ENCODE measurements at places on chromosomes 12 and 14. TPM values are rescaled to one million over a fixed set of nuclear protein-coding genes. Genes with fewer than 3 reads are reported as not detected.

DNA sequence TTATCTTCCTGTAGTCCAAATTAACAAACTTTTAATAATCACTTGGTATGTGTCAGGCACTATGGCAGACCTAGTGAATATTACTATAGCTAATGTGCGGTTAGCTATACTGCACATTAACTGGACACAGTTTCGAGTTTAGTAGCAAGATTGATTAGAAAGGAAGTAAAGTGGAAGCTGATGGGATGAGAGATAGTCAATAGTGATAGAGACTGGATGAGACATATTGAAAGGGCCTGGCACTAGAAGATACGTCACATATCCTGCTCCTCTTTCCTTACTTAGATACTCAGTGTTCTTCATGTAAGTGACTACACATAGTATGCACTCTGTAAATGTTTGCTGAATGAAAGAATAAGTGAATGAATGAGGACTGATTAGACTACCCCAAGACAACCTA, 5.5 kb downstream of the TBK1 start:
- no peaks in the 10 kb centered on the region for H3K4me1 ChIP-seq
- peaks cover 8% of the 10 kb centered on the region for H3K36me3 ChIP-seq
- no peak overlapping the region for H3K4me3 ChIP-seq
- no peak overlapping the region for H3K27ac ChIP-seq
- DNase-seq: no peak
- no peaks in the 10 kb centered on the region for H3K27me3 ChIP-seq

Gene PZP
- not detected for total RNA-seq

Gene SPIC
- not detected for total RNA-seq

DNA sequence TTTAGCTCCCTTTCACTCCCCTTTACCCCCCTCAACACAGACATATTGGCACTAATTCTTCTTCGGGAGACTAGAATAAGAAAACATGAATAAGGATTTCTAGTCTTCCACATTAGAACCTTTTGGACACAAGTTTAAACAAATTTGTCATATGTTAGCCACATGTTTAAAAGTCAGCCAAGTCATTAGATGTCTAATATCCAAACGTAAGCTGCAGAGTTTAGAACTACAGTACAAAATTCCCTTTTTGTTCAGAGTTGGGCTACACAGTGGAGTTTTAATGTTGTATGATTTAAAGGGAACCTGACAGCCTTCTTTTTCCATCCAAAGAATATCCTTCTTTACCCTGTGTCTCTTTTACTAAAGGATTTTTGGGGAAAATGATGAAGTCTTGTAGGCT, 79.8 kb downstream of the PDE6H start:
- H3K4me3 ChIP-seq: no peak overlapping the region
- DNase-seq: no peak
- H3K27me3 ChIP-seq: no peaks in the 10 kb centered on the region
- no peak overlapping the region for H3K27ac ChIP-seq

DNA sequence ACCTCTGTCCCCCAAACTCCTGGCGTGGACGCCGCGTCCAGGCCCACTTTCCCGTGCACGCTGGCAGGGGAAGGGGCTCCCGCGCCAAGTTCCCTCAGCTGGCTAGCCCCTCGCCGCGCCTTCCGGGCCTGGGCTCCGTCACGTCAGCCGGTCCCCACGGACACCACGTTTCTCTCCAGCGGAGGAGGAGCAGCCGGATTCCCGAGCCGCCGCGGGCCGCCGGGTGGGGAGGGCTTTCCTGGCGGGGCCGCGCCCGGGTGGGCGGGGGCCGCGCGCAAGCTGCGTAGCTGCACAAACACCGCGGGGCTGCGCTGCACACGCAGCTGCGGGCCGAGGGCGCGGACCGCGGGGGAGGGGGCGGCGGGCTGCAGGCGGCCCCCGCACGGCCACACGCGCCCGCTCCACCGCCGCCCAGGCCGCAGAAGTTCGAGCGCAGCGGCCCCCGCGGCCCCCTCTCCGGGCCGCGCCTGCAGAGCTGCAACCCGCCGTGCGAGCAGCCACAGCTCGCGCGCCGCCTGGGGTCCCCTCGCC, 45.1 kb upstream of the PNMA1 start:
- H3K4me1 ChIP-seq: peaks cover 35% of the 10 kb centered on the region
- no peaks in the 10 kb centered on the region for H3K27me3 ChIP-seq
- no peak for DNase-seq
- H3K4me3 ChIP-seq: peak overlapping the region; percentile 74
- no peaks in the 10 kb centered on the region for H3K36me3 ChIP-seq
- no peak overlapping the region for H3K27ac ChIP-seq

GRCh38 chr12:49548822-49549648, 10.2 kb downstream of the KCNH3 start:
- DNase-seq: no peak
- peaks cover 10% of the 10 kb centered on the region for H3K27me3 ChIP-seq
- H3K27ac ChIP-seq: no peak overlapping the region
- H3K4me3 ChIP-seq: peak overlapping the region; percentile 22
- H3K4me1 ChIP-seq: peaks cover 13% of the 10 kb centered on the region
- no peaks in the 10 kb centered on the region for H3K36me3 ChIP-seq

GRCh38 chr14:70893858-70894291, 13.4 kb upstream of the PCNX1 start:
- no peaks in the 10 kb centered on the region for H3K36me3 ChIP-seq
- no peak overlapping the region for H3K27ac ChIP-seq
- no peaks in the 10 kb centered on the region for H3K4me1 ChIP-seq
- DNase-seq: no peak
- H3K4me3 ChIP-seq: no peak overlapping the region

Gene PMEL
- total RNA-seq: 128 TPM

- H3K4me1 ChIP-seq: no peaks in the 10 kb centered on the region
- H3K27ac ChIP-seq: no peak overlapping the region
- no peaks in the 10 kb centered on the region for H3K27me3 ChIP-seq
- no peaks in the 10 kb centered on the region for H3K36me3 ChIP-seq
Measured at GRCh38 chr12:121983536-121984210, 38.0 kb upstream of the BCL7A start.

DNA sequence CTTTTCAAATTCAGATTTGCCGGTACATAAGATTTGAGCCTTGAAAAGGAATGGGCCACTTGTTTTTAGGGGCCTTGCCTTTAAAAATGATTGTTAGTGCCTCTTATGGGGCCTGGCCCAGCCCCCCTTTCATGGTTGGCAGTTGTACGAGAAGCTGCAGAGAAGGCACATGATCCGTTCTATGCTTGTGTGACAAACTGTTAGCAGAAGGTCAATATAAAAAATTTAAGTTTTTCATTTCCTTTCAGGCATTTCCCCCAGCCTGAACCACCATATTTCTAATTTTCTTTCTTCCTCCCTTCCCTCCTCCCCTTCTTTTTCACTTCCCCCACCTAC, 119.1 kb downstream of the PLXNC1 start:
- no peak for DNase-seq
- H3K4me3 ChIP-seq: no peak overlapping the region
- H3K4me1 ChIP-seq: peaks cover 10% of the 10 kb centered on the region

Gene REC8
- 25.8 TPM for total RNA-seq

Gene GLI1
- 20.6 TPM for total RNA-seq

DNA sequence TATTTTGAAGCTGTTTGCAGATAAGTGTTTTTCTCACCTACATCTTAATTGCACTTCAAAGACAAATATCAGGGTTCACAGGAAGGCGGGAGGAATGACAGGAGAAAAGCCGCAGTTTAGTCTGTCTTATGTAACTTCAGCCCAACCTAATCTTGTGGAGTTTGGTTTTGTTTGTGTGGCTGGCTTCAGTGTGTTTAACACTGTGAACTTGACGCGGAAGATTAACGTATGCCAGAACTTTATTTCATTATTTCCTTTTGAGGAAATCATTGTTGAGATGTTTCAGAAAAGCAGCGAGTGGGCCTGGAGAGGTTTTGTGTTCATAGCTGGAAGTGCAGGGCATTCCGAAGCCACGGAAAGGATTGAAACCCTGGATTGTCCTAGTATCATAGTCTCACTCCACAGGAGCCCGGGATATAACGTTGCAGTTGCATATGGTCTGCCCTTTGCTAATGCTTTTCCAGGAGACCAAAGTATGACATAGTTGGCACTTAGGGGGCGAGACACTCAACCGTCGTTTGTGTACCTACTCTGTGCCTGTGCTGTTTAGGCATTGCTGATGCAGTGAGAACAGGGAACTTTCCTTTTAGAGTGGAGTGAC, 2.0 kb downstream of the PELI2 start:
- H3K27ac ChIP-seq: no peak overlapping the region
- peaks cover 5% of the 10 kb centered on the region for H3K4me1 ChIP-seq
- H3K4me3 ChIP-seq: peak overlapping the region; percentile 78
